ENCODE measurements at places on chromosomes 11 and 22.

DNA sequence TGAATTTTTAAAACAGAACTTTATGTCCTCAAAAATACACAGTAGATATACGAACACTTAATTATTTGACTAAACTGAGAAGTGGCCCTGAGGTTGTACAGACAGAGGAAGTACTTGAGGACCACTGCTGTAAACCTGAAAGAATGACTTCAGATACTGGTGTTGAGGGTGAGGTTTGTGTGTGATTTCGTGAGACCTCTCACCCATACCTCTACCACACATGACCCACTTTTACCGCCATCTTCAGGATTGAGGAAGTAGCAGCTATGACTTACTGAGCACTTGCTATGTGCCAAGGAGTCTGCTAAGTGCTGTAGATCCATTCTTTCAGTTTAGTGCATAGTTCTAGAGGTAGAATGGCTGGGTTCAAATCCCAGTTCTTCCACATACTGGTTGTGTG lies 21.9 kb downstream of the MMP13 start:
- DNase-seq = no peak

DNA sequence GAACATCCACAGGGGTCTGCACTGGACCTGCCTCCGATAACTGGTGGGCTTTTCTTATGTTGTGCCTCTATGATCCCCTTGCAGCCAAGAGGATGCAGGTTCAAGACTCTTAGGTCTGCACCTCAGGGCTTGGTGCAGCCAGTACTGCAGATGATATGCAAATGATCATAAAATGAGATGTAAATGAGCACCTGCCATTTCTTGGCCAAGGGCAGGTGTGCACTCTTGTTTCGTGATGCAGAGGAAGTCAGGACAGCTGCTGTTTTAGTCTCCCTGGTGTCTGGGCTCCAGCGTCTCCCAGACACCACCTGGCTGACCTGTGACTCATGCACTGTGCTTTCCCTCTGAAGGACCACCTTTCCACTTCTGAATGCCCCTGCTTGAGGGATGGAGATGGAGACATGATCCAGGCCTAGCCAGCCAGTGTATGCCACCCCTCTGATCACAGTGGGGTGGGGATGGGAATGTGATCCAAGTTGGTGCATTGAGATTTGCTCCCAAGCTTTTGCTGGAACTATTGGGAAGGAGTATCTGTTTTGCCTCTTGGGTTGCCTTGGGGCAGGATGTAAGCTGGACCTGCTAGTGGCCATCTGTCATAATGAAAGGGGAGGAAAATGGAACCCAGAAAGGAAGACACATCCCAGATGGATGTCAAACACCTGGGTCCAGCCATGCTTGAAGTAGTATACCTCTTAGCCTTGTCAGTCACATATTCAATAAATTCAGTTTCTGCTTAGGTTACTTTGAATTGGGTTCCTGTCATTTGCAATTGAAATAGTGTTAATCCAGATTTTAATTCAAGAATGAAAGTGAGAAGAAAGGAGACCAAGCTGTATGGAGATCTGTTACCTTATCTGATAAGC lies 3.3 kb upstream of the KCNJ11 start:
- no peak for DNase-seq

DNA sequence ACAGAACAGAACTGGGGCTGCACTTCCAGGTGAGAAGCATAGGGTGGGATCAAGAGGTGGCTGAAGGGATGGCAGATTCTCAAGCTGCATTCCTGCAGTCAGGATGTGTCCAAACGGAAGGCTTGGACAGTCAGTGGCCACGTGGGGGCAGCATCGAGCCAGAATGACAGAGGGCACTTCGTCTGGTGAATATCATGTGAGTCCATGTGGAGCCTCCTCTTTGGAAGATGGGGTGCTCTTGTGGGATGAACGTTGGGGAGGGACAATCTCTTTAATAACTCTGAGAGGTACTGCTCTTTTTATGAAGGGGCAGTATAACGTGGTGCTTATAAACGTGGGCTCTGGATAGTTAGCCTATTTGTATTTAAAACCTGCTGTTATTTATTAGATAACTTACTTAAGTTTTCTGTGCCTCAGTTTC lies 154.9 kb upstream of the NAV2 start:
- DNase-seq = peak; percentile 83

DNA sequence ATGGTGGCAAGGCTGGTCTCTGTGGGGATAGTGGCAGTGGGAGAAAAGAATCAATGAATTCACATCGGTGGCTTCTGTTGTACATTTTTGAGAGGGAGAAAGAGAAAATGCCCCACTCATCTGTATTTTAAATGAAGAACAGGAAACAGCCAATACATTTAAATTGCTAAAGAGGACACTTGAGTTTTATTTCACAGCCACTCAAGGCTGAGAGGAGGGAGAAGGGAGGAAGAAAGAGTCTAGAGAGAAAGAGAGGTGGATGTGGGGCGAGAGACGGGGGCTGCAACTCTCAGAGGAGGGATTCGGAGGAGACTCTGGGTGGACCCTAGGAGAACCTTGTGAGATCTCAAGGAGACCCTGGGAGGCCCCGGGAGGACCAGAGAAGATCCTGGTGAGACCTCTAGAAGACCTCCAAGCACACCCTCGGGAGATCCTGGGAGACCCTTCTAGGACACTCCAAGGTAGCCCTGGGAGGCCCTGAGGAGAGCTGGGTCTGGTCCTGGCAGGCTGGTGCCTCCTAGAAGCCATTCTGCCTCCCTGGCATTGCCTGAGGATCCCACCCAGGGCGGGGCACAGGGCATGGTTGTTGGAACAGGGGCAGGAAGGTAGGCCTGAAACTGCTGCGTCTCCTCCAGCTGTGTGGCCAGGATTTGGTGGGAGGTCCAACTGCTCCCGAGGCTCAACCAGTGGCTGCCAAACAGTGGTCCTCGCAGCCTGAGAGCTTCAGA lies 91.0 kb upstream of the SHISAL1 start:
- DNase-seq = no peak

- DNase-seq = no peak
Measured at GRCh38 chr11:75931124-75931523, 116.1 kb downstream of the UVRAG start.

GRCh38 chr11:353179-353873 lies 16.0 kb upstream of the B4GALNT4 start:
- peak; percentile 82 for DNase-seq

GRCh38 chr11:116602637-116602942 lies 170.2 kb downstream of the BUD13 start:
- DNase-seq = no peak

DNA sequence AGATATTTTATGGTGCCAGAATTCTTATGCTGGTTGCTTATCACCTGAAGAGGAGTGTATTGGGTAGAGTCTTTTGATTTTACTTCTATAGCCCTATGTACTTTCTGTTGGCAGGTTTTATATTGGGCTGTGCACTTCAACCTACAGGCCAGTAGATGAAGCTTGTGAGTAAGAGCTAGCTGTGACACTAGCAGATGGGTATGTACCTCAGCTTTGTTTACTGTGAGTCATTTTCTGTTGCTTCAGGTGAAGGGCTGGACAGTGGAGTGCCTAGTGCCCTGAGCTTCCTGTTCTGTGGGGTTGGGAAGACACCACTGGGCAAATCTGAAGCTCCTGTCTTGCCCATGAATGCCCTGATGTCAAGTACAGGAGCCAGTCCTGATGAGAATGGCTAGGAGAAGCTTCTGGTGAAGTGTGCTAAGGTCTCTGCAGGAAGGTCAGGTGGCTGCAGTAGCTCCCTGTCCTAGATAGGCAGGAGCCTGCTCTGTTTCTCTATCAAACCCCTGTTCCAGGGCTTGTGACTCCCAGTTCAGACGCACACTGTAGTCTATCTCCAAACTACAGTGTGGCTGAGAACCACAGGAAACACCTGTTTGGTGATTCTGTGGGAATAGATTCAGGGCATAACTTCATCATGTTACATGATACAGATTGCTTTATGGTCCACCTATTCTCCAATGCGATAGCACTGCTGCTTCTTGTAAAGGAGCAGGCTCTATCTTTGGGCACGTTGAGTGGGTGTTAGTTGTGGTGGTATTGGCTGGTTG lies 755.7 kb downstream of the KCNA4 start:
- DNase-seq = no peak

GRCh38 chr11:93132836-93133235 lies 65.0 kb downstream of the SLC36A4 start:
- DNase-seq = no peak

GRCh38 chr11:13104619-13105236 lies 95.6 kb downstream of the RASSF10 start:
- DNase-seq = no peak

DNA sequence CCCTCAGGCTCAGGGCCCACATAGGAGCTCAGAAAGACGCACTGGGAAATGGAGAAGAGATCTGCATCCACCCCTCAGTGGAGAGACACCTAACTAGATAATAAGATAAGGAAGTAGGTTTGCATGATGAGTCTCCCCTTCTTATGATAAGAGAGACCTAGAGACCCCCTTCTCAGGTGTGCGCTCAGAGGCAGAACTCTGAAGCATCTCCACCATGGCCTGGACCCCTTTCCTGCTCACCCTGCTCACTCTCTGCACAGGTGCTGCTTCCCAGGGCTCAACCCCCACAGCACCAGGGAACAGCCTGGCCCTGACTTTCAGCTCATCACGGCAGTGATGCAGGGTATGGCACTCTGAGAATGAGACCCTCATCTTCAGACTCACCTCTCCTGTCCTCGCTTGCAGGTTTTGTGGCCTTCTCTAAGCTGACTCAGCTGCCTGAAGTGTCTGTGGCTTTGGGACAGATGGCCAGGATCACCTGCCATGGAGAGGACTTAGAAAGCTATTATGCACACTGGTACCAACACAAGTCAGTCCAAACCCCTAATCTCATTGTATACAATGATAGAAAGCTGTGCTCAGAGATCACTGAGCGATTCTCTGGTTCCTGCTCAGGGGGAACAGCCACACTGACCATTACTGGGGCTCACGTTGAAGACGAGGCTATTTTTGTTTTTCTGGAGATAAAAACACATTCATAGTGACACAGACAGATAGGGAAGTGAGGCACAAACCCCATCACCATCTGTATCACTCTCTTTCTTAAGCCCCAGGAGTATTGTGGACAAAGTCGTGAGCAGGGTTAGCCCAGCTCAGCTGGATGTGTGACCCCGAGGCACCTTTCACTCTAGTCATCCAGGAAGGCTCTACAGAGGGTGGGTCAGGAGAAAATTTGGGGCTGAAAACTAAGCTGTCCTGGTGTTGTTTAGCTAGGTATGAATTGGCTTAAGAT lies 29.7 kb upstream of the IGLL5 start:
- DNase-seq = no peak

DNA sequence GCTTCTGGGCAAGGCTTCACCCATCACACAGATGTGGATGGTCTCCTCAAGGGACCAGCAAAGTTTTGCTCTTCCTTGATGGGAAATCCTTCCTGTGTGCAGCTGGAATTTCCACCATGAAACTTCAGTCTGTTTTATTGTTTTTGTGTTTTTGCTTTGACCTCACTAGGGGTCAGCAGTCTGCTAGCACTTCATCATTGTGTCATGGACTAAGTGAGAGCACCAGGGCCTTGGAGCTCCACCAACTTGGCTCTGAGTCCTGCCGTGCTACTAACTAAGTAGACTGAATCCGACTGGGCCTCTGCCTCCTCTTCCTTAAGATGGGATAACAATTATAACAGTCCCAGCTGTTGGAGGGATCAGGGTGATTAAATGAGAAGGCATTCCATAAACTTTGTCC lies 305.8 kb upstream of the NCAM1 start:
- DNase-seq = peak; percentile 68

DNA sequence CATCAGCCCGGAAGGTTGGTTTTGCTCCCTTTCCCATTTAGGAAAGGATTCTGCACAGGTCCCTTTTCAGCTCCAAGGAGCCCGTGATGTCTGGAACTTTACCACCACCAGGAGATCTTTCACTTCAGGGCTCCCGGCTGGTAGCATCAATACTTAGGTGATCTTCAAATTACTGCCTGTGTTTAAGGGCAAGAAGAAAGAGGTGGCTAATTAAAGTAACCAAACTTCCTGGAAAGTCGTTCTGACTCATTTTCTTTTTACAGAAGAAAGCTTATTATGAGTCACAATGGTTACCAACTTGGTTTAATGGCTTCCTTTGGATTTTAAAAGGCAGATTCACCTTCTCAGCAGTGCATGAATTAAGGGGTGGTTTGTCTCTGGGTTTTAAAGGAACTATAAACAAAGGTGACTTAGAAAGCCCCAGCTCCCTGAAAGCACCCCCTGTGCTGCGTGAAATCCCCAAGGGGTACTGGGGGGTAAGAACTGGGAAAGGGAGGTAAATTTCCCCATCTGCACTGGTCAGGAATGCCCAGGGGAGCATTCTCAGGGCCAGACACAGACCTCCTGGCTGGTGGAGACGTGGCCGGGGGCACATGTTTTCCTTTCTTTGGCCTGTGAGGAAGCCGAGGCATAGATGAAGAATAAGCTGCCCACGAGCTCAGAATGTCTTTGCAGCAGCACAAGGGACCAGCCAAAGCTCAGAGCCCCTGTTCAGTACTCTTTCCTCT lies 8.8 kb downstream of the POU2F3 start:
- DNase-seq = no peak

DNA sequence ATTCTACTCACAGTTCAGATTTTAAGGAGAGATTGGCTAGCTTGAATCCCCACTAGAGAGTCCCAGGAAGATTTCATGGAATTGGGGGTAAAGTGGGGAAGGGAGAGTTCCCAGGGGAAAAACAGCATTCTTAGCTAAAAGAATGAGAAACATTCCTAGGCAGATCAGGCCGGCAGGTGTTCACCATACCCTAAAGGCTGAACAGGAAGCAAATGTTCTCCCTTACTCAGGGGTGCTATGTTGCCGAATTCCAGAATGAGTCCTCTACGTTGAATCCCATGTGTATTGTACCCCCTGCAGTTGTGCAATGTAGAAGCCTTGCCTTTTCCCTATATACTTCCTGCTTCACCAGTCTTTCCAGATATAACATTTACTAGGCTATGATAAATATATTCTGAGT lies 135.2 kb upstream of the NCAM1 start:
- DNase-seq = no peak

DNA sequence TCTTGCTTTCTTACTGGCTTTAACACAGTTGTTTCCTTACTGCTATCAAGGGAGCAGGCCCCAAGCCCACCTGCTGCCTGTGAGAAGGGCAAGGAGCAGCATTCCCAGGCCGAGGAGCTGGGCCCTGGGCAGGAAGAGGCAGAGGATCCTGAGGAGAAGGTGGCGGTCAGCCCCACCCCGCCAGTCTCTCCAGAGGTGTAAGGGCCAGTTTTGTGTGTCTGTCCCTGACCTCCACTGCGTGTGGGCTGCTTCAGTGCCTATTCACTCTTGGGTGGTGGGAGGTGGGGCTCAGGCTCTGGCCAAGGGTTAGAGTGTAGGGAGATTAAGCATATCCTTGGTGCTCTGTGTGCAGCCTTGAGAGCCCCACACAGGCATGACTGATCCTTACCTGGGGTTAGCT lies 55.1 kb downstream of the CEP164 start:
- DNase-seq = no peak

DNA sequence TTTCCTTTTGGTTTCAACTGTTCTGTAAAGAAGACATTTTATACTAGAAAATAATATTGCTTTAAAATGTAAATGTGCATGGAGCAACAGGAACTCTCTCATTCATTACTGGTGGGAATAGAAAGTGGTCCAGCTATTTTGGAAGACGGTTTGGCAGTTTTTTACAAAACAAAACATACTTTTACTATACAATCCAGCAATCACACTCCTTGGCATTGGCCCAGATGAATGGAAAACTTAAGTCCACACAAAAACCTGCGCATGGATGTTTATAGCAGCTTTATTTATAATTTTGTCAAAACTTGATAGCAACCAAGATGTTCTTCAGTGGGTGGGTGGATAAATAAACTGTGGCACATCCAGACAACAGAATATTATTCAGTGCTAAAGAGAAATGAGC lies 49.9 kb upstream of the SEPTIN5 start:
- DNase-seq = no peak

Data from thyroid gland (tissue), 4 donors.